ENCODE measurements at places on chromosomes 13 and 19.

- peak; percentile 27 for DNase-seq
- no peaks in the 10 kb centered on the region for H3K36me3 ChIP-seq
- H3K4me1 ChIP-seq: peaks cover 57% of the 10 kb centered on the region
- H3K4me3 ChIP-seq: peak overlapping the region; percentile 33
- H3K27me3 ChIP-seq: peaks cover 22% of the 10 kb centered on the region
These were observed 275.6 kb downstream of the TSHZ3 start for GRCh38 chr19:31073485-31074198.

GRCh38 chr13:33015791-33016323, 366 bp upstream of the KL start:
- peak overlapping the region; percentile 75 for H3K4me3 ChIP-seq
- peaks cover 93% of the 10 kb centered on the region for H3K27me3 ChIP-seq
- H3K36me3 ChIP-seq: no peaks in the 10 kb centered on the region
- peak; percentile 39 for DNase-seq
- H3K4me1 ChIP-seq: peaks cover 14% of the 10 kb centered on the region

DNA sequence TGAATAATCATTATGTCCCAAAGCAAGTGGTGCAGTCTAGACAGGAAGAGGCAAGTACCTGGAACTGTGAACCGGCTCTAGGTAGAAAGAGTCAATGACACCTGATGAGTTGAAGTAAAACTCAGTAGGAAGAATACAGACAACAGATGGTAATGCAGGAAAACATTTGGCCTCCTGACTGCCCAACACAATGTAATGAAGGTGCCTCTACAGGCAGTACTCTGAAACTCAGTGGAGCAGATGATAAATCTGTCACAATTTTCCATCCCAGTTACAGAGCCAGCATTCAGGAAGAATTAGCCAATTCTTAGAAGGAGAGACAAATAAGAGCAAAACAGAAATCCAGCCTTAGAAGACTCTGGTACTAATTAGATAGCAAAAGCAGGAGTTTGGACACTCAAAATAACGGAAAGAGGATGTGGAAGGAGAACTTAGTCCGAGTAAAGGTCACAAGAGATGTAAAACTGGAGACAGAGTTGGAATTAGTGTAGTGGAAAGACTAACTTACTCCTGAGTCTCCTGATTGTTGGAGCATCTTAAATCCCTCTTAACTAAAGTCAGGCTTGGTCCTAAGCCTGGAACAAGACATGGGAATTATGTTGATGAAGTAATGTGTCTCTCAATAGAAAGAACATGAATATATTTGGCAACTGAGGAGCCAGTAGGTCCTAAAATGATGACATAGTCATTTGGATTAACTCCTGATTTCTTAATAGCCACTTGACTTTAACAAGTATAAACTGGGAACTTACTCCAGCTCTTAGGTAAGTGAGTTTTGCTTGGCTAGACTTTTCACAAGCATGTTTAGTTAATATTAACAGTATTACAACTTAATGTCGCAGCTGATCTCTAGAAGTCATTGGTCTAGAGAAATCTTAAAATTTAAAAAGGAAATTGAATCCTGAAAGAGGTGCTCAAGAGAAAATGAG, 457.3 kb upstream of the MIR17HG start:
- peaks cover 6% of the 10 kb centered on the region for H3K4me1 ChIP-seq
- H3K4me3 ChIP-seq: no peak overlapping the region
- no peaks in the 10 kb centered on the region for H3K36me3 ChIP-seq
- peaks cover 9% of the 10 kb centered on the region for H3K27me3 ChIP-seq

- H3K4me1 ChIP-seq: peaks cover 22% of the 10 kb centered on the region
- H3K27me3 ChIP-seq: no peaks in the 10 kb centered on the region
- no peak overlapping the region for H3K4me3 ChIP-seq
- H3K27ac ChIP-seq: no peak overlapping the region
- no peaks in the 10 kb centered on the region for H3K36me3 ChIP-seq
- no peak for DNase-seq
These were observed 154.6 kb upstream of the IPO5 start for GRCh38 chr13:97798836-97799235.

DNA sequence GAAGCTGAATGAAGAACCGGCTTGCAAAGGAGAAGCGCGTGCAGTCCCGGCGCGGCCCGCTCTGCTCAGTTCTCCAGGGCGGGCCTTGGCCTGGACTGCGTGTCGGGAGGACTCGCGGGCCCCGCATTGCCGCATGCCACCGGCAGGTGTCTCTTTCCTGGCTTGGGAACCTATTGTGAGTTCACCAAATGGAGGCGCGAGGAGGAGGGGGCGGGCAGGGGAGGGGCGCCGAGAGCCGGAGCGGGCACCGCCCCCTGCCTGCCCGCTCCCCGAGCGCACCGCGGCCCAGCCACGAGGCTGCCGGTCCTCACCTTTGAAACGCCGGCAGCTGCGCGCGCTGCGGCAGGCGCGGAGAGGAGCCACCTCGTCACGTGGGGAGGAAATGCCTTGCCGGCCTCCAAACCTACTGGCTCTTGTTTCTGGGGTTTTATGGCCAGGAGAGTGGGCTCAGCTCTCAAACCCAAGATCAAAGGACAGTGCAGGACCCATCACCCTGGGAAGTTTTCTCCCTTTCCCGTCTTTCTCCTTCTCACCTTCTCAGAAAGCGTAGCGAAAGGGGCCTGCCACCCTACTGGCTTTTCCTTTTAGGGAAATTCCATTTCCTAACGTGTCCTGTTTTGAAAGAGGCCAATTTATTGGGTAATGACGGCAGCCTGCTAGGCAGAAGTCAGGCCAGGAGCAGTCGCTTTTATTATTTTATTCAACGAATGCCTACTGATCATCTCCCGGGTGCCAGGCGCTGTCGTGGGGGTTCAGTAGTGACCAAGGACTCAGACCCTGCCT, 13.8 kb upstream of the UBE2L5 start:
- peak overlapping the region; percentile 51 for H3K27ac ChIP-seq
- H3K4me1 ChIP-seq: peaks cover 75% of the 10 kb centered on the region
- no peaks in the 10 kb centered on the region for H3K27me3 ChIP-seq
- peak; percentile 95 for DNase-seq
- peak overlapping the region; percentile 62 for H3K4me3 ChIP-seq

Measured in nephron progenitor cell (in vitro differentiated cells).